Activated CD4-positive, alpha-beta T cell treated with anti-CD3 and anti-CD28 coated beads, Interleukin-2, Interleukin-6, amounts not matched to agents 100 ng/mL and 50 ng/mL, durations not matched to agents 16 hours and 8 hours (primary cell): ENCODE measurements at places on chromosomes 11 and 22.

DNA sequence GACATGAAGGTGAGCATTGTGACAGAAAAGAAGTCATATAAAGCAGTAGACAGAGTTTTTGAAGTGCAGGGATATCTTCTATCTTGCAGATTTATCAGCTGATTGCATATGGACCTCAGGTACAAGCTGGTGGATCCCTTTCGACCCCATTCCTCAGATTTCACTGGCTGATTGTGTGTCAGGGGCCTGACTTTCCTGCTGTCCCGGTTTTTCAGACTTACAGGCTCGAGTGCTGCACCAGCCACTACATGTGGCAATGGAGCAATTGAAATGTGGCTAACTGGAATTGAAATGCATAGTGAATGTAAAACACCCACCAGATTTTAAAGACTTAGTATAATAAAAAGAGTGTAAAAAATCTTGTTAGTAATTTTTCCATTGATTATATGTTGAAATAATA lies 50.3 kb downstream of the CLMP start:
- DNase-seq: no peak

- no peak for DNase-seq
Measured at GRCh38 chr11:127226949-127227348, 226.4 kb upstream of the KIRREL3 start.

GRCh38 chr11:65868076-65868667 lies 4.4 kb downstream of the EFEMP2 start:
- no peak for DNase-seq

- no peak for DNase-seq
Measured at GRCh38 chr11:92226331-92227229, 2.0 kb downstream of the FAT3 start.

GRCh38 chr11:17646451-17647145 lies 72.8 kb upstream of the MYOD1 start:
- no peak for DNase-seq

DNA sequence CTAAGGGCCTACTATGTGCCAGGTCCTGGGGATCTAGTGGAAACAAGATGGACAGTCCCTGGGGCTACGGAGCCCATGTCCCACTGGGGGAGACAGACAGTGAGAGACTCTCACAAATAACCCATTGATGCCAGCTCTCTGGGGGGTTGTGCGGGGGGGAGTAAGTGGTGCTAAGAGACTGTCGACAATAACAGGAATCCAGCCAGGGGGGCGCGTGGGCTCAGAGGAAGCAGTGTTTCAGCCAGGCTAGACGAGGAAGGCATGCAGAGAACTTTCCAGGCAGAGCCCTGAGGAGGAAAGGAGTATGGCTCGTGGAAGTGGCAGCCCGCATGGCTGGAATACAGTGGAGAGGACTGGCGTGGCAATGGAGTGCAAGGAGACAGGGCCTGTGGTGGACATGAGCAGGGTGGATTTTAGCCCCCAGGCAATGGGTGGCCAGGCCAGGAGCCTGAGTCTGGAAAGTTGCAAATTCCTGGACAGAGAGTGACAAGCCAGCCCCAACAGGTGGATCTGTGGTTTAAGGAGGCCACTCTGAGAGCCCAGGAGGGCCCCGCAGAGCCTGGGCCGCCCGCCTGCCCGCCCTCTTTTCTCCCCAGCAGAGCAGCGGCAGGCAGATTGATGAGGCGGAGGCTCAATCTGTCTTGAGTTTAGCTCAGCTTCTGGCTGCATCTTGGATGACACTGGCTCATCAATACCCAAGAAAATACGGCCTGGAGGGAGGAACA lies 40.0 kb upstream of the TCF20 start:
- DNase-seq: no peak

DNA sequence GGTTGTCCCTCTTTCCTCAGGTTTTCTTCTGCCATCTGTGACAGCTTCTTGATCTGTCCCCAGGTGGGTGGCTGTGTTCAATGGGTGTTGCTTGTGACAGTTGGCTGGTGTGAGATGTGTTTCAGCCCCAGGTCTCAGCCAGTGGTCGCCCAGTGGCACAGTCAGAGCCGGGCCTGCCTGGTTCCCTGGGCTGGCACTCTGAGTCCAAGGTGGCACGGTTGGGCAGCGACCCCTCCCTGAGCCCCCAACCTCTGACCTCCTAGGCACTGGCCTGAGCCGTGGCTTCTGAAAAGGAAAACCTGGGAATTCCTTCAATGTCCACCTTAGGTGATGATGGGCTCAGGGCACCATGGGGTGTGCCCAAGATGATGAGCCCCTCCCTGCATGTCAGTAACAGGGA lies 14.0 kb upstream of the PRODH start:
- DNase-seq: no peak

GRCh38 chr11:72605973-72606747 lies 68.1 kb downstream of the PDE2A start:
- no peak for DNase-seq

GRCh38 chr11:78698612-78699011 lies 123.9 kb upstream of the NARS2 start:
- DNase-seq: no peak

DNA sequence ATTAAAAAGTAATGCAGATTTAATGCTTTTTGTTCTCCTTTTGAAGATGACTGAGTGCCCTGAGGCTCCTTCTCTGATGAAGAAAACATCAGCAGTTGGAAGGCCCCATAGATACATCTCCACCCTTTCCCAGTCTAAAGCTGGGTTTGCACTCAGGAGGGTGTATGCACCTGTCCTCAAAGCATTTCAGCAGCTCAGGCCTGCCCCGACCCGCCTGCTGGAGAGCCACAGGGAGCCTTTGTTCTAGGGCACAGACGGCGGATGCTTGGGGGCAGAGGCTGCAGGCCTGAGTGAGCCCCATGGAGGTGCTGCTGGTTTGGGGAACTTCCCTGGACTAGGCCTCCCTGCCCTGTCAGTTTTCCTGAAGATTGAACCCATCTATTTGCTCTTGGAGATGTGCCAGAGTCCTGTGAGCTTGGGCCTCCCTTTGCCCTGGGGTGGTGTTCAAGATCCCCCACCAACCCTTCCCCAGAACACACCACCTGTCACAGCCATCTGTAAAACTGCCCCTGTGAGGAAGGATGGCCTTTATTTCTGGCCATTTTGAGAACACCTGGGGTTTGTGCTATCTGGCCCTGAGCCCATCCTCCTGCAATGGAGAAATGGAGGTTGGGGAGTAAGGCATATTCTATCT lies 160.0 kb downstream of the NAV2 start:
- no peak for DNase-seq

DNA sequence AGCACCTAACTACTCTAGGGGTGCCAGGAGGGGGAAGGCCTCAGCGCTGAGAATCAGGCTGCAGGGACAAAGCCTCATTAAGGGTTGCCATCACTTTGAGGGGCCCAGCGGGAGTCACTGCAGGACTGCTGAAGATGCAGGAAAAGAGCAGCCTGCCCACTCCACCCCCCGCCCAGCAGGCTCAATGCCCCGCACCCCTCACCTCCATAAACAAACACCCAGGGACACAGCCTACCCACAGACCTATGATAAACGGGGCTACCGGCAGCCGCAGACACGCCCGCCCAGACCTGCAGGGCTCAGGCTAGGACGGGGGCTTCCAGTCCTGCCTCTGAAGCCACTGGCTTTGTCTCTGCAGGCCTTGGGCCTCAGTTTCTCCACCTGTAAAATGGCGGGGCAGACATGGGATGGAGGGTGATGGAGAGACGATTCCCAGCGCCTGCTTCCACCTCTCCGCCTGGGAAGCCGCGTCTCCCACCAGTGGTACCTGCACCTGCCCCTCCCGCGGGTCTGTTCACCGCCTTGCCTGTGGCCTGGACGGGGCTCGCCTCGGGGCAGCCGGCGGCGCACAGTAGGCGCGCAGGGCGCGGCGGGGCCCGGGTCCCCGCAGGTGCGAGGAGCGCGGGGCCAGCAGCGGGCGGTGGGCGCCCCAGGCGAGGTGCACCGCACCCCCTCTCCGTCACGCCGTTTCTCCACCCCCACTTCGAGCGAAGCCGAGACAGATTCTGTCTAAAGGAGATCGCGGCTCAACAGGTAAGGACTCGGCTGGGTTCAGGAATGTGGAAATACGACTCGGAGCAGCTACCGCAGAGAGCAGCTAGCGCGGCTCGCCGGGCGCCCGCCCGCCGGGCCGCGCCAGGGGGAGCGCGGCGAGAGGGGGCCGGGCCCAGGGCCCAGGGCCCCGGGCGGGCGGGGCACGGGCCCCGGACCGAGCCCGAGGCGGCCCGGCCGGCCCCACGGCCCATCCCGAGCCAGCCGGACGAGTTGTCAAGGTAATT lies 1.5 kb downstream of the WNT7B start:
- no peak for DNase-seq

GRCh38 chr11:2451336-2451735 lies 6.5 kb downstream of the KCNQ1 start:
- DNase-seq: no peak

DNA sequence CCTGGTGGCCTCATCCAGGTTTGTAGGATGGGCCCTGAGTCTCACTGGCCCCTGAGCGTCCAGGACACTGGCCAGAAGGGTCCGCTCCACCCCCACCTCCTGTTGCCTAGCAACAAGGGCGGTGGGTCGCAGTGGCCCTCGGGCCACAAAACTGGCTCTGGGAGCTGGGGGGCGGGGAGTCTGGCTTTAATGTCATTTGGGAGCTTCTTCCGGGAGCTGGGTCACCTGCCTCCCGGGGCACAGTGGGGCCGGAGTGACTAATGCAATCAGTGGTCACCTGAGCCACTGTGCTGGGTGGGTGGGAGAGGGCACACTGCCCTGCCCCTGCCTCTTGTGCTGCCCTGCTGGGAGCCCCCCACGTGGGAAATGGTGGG lies 2.6 kb downstream of the TH start:
- DNase-seq: no peak

DNA sequence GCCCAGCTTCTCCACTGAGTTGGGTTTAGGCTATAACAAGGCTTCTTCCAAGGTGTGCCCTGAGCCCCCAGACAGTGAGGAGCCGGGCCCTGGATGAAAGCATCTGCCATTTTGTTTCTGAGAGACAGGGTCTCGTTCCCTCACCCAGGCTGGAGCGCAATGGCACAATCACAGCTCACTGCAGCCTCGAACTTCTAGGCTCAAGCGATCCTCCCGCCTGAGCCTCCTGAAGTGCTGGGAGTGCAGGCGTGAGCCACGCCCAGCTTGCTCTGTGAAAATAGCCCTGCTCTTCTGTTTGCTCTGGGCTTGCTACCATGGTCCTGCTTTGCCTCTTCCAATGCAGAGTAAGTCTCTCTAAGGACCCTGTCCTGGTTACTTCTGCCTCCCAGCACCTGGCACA lies 6.7 kb downstream of the DENND6B start:
- no peak for DNase-seq

GRCh38 chr11:116310226-116310625 lies 462.6 kb downstream of the BUD13 start:
- no peak for DNase-seq

GRCh38 chr11:85394283-85394682 lies 232.9 kb downstream of the DLG2 start:
- DNase-seq: no peak

GRCh38 chr11:74085542-74085892 lies 76.6 kb upstream of the UCP3 start:
- peak; percentile 9 for DNase-seq

- no peak for DNase-seq
Measured at GRCh38 chr11:100942016-100942415, 187.6 kb downstream of the PGR start.

- peak; percentile 55 for DNase-seq
Measured at GRCh38 chr11:14519597-14519916, 629 bp downstream of the PSMA1 start.
